AG08395 (cell line): ENCODE measurements at places on chromosomes 12 and 14.

- no peak for DNase-seq
Observed at GRCh38 chr14:68730348-68730747, 62.5 kb downstream of the ZFP36L1 start.

DNA sequence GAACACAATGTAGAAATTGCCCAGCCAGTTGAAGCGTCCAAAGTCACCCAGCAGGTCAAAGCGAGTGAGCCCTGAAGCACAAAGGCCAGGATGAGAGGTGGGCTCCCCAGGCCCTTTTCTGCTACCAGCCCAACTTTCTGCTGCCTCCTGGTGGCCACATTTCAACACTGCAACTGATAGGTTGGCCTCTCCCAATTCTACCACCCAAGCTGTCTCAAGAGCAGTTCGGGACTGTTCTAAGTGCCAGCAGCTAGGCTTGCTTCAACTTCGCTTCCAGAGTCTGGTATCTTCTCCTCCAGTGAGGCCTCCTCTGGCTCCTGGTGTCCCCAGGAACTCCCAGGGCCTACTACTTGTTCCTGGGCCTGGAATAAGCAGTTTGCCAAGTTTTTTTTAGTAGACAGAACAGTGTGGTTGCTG, 3.4 kb upstream of the DHH start:
- DNase-seq = peak; percentile 63

DNA sequence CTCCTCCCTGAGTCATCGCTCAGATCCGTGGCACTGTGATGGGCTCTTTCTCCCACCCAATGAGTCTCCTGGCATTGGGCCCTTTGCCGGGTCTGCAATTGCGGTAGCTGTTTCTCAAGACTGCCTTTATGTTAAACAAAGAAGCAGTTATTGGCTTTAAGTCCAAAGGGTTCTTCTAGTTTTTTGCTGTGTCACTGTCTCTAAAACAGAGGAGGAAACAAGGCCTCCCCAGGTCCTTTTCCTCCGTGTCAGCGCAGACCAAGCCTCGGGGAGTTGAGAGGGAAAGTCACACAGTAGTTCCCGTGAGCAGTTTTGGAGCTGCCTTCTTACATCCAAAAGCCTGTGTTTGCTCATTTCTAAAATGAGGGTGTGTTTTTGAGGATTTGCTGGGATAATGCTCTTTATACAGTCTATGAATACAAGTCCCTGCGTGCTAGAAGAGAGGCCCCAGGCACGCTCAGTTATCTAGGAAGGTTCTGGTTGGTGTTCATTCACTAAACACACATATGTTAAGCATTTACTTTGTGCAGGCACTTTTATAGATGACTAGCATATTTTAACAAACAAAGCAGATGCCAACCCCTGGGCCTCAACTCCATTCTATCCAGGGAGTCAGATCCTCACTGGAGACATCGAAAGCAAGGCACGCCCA, 126.0 kb upstream of the PZP start:
- peak; percentile 22 for DNase-seq

GRCh38 chr12:48938805-48939204, 13.5 kb upstream of the FKBP11 start:
- DNase-seq = no peak

DNA sequence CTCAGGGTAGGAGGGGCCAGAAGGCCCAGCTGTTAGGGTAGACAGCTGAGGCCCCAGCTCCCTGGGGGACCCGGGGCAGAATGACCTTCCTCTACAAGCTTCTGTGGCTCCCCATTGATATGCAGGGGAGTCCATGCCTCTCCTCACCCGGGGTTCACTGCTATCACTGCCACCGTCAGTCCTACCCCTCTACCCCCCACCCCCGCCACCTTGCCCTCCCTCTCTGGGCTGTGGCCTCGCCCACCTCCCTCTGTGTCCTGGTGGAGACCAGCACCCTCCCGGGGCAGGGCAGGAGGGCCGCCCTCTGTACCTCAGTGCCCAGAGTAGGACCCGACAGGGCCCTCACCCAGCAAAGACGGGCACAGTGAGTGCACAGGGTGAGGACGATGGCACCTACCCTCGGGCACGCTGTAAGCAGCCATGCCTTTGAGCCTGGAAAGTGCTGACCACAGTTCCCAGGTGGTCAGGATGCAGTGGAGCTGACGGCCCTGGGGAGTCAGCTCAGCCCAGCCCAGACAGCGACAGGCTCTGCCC, 88.4 kb upstream of the SFSWAP start:
- no peak for DNase-seq

- DNase-seq = peak; percentile 83
Observed at GRCh38 chr12:30691122-30691879, 4.4 kb downstream of the IPO8 start.

GRCh38 chr12:109951136-109951535, 45.0 kb downstream of the GIT2 start:
- peak; percentile 85 for DNase-seq

DNA sequence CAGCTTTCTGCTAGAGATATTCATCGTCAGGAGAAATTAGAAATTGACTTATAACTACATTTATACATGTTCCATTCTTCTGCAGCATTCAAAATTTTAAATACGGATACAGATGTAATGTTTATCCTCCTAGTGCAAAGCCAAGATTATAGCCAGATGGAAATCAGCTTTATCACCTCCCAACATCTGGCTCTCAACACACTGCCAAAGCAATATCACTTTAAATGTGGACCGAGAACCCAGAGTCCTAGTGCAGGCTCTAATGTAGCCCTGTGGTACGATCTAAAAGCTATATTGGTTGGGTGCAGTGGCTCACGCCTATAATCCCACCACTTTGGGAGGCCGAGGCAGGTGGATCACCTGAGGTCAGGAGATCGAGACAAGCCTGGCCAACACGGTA, 6.5 kb downstream of the MLH3 start:
- no peak for DNase-seq

GRCh38 chr14:61696753-61697318, 1.5 kb downstream of the HIF1A start:
- no peak for DNase-seq

DNA sequence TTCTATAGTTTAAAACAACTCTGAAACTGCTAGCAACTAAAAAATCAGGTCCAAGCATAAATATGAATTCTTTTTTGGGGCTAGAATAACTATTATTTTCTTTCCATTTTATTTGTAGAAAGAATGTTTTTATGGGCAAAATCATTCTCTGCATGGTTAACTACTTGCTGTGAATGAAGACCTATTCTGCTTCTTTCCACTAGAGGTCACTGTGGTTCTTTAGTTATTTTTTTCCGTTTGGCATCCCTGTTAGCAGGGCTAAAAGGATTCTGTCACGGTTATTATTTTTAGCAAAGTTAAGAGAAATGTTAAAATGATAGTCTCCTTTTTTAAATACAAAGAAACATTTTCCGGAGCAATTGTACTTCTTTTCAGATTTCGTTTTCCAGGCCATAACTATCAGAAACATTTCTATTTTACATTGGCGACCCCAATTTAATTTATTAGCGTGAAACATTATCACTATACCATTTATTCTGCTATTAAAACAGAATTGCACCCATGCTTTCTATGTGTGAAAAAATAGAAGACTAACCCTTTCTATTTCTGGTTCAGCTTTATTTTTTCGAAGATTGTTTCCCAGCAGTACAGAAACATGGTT, 404.8 kb downstream of the ATP23 start:
- peak; percentile 58 for DNase-seq

GRCh38 chr12:101962486-101962885, 85.1 kb downstream of the DRAM1 start:
- DNase-seq = no peak

DNA sequence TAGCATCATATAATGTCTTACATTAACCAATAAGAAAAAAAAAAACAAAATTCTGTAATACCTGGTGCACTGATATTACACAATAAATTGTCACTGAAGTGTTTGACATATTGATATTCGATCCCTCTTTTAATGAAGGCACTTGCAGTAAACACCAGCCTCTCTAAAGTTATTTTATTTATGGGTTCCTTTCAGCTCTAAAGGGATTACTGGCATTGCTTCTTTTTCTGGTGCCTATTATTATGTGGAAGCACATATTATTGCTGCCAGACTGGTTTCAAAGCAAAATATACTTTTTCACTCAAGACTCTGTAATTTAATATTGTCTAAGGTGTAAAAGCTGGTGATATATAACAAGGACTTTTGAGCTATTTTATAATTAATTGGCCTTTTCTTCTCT, 1090.5 kb downstream of the TRHDE start:
- no peak for DNase-seq

DNA sequence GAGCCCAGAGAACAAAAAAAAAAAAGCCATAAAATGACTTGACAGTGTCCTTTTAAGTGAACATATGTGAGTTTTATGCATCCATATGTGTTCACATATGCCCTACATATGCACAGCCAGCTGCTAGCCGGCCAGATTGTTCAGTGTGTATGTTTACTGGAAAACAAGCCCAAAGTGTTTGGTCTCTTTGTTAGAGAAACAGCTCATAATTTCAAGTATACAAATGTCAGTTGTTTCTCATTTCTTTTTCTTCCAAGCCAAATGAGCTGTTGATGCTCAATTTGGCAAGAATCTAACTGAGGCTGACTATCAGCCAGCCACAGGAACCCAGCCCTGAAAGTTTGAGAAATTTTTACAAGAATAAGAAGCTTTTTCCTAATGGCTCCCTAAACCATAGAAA, 60.8 kb upstream of the TSPAN8 start:
- no peak for DNase-seq

DNA sequence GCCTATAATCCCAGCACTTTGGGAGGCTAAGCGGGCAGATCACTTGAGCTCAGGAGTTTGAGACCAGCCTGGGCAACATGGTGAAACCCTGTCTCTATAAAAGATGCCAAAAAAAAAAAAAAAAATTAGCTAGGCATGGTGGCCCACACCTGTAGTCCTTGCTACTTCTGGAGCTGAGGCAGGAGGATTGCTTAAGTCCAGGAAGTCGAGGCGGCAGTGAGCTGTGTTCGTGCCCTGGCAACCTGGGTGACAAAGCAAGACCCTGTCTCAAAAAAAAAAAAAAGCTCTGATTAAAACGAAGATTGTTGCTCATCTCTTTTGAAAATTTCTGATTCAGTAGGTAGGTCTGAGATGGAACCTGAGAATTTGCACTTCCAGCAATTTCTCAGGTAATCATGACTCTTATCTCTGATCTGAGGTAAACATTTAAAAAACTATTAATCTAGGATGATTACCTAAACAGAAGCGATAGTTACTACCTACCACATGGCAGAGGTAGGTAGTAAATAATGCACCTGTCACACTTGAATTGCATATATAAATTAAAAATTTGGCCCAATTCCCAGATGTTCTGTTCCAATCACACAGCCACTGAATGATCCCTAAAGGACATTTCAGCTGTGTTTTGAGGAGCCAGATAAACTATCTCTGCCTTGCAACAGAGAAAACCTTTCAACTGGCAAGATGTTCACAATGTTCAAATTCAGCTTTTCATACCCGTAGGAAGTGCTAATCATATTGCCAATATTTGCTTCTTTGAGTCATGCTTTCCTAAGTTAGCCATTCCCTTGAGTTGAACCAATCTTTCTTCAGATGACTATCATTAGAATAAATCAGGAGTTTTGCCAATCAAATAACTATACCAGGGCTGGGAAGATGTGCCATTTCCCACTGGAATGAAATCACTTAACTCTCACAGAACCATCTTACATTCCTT, 4.2 kb upstream of the TEP1 start:
- DNase-seq = no peak

DNA sequence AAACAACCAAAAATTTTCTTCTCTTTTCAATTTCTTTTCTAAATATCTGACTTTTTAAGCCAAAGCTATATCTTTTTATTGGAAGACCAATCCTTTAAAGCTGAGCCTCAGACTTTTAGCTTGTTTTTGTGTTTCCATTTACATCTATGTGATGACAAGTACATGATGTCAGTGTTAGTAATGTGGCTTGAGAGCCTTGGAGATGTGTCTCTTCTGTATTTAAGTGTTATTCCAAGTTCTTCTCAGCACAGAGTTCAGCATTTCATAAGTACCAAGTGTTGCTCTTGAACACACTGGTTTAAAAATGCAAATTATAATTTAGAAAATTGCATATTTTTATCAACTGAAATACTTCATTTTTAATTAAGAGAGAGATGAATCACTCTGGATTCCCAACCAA, 948.9 kb upstream of the FLRT2 start:
- DNase-seq = no peak

GRCh38 chr12:74890237-74890599, 319.4 kb downstream of the KCNC2 start:
- DNase-seq = peak; percentile 59

GRCh38 chr12:132909030-132909368, 21.6 kb upstream of the CHFR start:
- DNase-seq = no peak

DNA sequence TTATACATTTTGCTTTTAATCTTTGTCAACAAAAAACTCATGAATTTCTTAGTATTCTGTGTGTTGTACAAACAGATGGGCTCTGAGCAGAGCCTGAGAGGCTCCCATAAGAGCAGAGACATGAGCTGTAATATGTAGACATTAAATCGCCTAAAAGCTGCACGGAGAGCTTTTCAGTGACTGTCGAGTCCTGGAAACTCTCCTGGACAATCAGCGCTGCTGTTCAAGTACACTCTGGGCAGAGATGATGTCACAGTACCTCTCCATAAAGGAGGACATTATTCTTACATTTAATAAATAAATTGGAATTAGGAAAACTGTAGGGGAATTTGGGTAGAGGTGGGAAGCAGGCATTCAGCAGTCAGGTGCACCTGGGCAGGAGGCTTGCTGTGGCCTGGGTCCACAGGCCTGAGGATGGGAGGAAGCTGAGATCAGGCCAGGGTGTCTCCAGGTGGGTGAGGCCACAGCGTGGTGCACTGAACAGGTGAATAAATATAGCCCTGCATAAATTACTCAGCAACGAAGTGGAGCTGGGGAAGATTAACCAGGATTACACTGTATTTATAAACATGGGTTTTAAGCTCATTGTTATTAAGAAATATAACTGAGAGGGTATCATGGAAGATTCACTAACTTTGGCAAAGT, 13.3 kb upstream of the TCL1A start:
- DNase-seq = no peak

DNA sequence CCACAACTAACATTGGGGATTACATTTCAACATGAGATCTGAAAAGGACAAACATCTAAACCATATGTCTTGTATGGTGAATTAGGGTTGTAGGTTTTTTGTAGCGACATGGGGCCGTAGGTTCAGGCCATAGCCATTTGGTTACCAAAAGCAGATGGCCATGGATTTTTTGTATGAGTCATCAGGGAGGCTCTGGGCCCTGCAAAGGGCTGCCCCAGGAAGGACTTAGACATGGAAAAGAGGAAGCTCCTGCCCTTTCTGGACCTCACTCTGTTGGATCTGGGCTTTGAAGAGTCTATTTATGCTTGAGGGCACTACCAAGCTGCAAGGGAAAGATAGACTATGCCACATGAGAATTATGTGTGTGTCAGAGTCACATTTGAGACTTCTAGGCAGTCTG, 89.3 kb upstream of the DHRS4 start:
- no peak for DNase-seq

DNA sequence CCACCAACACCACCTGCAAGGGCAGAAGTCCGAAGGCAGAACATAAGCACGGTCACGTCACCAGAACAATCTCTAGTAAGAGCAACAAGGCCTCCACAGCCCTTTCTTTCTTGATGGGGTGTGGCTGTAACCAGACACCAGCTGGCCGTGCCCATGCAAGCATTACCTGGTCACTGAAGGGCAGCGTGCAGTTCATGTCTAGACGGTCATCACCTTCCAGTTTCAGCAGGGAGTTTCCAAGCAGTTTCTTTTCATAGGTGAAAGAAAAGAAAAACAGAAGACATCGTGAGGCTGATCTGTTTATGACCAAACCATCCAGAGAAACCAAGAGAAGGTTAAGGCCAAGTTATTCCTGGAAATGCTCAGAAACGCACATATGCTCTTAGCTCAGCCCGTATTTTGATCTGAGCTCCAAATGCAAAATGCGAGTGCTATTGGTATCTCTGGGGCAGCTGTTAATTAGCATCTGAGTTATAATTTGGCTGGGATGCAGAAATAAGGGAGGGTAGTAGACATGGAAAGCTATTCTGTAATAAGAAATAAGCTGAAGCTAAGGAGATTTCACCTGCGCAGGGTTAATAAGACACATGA, 42.5 kb downstream of the PRKAB1 start:
- DNase-seq = no peak
